ENCODE measurements at places on chromosomes 16 and 17.

- no peak for DNase-seq
Measured at GRCh38 chr17:51346218-51346982, 86.1 kb downstream of the UTP18 start.

GRCh38 chr16:83994703-83995102 is 26.7 kb downstream of the NECAB2 start:
- no peak for DNase-seq

DNA sequence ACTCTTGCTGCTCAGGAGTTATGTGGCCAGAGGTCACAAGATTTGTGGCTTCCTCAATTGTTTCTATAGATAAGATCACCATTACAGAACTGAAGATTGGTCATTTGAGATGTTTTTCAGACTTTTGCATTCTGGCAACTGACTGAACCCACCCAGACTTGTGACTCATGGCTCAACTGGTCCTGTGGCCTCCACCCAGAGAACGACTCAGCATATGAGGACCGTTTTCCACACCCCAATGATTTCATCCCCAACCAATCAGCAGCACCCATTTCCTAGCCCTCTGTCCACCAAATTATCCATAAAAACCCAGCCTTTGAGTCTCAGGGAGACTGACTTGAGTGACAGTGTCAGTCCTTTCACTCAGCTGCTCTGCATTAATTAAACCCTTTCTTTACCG is 143.2 kb upstream of the ASIC2 start:
- DNase-seq, result no peak

GRCh38 chr17:13027246-13027645 is 9.4 kb upstream of the ELAC2 start:
- no peak for DNase-seq

- DNase-seq, result no peak
Measured at GRCh38 chr16:82157534-82157812, 12.6 kb downstream of the MPHOSPH6 start.

Data from stimulated activated naive B cell treated with anti-CD40 and anti-IgM and Interleukin-4, amounts not matched to agents 10 μg/mL and 1 μg/mL and 100 μg/mL, for 72 hours (primary cell).